Activated CD4-positive, alpha-beta T cell treated with anti-CD3 and anti-CD28 coated beads, Interleukin-2, amount 50 U/mL, for 1 hour (primary cell): ENCODE measurements at places on chromosomes 5 and 9.
A peak's percentile ranks its signal among the peaks of the same experiment; 100 is the strongest.

GRCh38 chr9:135536216-135536615 lies 9.7 kb upstream of the OBP2A start:
- no peak for DNase-seq

DNA sequence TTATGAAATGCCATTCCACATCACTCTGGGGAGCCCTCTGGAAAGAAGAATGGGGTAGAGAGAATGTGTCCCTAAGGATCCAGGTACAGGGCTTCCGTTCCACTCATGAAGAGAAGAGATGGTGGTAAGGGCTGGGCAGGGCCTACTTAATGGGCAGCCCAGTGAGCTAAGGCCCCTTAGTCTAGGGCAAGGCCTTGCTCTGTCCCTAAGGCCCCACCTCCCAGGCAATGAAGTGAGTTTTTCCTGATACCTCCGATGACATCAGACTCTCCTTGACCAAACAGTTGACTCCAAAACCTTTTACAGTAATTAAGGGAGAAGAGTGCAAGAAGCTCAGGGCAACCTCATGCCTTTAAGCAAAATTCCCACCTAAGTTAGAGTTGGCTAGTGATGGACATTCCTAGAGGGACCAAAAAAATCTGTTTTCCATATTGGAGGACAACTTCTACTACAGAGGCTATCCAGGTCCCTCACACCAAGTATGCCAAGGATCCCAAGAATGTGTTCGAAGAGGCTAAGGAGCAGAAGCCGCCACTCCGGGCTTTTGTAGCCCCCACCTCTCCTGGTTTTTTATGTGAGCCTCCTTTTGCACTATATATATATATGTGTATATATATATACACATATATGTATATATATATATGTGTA lies 5.9 kb downstream of the KLF9 start:
- DNase-seq, result no peak

DNA sequence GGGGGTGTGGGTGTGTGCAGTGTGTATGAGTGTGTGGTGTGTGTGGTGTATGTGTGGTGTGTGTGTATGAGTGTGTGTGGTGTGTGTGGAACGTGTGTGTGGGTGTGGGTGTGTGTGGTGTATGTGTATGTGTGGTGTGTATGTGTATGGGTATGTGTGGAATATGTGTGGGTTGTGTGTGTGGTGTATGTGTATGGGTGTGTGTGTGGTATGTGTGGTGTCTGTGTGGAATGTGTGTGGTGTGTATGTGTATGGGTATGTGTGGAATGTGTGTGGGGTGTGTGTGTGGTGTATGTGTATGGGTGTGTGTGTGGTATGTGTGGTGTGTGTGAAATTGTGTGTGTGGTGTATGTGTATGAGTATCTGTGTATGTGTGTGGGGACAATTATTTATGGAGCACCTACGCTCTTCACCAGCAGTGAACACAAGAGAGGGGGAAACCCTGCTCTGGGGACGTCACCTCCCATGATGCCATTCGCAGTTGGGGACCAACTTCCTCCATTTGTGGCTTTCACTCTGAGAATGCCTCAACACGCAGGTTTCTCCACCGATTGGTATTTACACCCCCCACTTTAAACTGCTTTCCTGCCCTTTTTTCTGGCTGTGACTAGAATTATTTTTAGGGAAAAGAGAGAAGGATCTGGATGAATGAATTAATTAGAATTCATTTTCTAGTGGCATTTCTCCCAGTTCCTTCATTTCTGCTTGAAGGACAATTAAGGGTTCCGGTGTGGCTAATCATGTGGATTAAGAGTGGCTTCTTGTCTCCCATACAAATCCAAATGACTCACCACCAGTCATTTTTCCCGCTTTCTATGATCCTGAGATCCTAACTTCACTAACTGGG lies 238.1 kb downstream of the ROR2 start:
- DNase-seq, result peak; percentile 14

- no peak for DNase-seq
These were observed 3.3 kb downstream of the DOCK8 start for GRCh38 chr9:217950-218349.

DNA sequence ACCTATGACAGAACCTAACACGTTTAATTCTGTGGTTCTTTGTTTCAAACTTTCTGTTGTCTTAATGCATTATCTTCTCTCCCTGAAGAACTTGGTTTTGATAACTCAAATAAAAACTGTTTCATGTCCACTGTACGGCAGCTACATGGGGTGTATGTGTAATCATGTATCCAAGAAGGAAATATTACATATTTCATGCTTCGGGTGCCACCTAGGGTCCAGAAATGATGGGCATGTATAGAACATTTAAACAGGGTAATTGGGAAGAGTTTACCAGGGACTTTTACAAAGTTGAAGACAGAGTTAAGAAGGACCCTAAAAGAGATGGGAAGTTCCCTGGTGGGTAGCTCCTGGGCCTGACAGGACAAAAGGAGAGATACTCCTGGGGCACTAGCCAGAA lies 291.3 kb downstream of the FBXL7 start:
- no peak for DNase-seq

DNA sequence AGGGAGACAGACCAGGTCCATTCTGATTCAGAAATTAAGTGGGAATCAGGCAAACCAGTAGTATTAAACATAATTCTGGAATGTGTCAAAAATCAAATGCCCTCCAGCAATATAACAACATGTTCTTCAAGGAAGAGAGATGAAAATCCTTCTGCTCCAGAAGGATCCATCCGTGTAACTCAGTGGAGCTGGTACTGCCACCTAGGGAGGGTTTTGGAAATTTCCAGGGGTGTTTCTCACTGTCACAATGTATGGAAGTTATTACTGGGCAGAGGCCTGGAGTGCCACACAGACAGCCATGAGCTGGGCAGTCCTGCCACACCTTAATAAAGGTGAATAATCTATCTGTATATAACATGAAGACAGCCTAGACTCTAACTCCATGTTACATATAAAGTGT lies 87.5 kb downstream of the TTLL11 start:
- DNase-seq, result no peak

GRCh38 chr9:18720691-18721090 lies 246.7 kb downstream of the ADAMTSL1 start:
- no peak for DNase-seq

DNA sequence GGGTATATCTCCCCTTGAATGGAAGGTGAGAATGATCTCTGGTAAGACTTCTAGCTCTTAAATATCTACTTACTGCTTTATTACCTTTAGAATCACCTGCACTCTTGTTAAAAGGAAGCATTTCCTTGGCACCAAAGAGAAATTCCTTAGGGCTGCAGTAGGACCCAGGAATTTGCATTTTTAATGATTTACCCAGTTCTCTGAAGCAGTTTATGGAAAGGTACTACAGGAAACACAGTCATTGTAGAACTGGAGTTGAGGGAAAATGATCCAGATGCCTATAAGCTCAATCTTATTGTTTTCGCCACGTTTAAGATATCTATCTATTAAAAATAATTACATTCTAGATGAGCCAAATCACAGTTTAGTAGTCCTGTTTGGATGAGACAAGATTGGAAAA lies 9.5 kb upstream of the C9 start:
- no peak for DNase-seq

DNA sequence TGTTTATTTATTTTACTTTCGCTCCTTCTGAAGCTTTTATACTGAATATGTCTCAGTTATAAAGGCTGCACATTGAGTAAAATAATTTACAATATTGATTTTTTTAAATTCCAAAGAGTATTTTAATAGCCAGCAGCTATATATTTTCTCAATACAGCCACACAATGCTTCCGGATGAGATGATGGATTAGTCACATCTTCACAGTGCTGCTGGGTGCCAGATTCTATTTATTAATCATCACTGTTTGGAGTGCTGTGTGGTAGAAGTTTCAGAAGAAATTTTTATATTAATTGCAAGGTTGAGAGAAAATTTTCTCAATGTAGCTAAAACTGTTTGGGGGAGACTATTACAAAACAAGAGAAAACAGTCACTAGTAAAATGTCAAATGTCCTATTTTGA lies 989.8 kb downstream of the TLE4 start:
- no peak for DNase-seq

DNA sequence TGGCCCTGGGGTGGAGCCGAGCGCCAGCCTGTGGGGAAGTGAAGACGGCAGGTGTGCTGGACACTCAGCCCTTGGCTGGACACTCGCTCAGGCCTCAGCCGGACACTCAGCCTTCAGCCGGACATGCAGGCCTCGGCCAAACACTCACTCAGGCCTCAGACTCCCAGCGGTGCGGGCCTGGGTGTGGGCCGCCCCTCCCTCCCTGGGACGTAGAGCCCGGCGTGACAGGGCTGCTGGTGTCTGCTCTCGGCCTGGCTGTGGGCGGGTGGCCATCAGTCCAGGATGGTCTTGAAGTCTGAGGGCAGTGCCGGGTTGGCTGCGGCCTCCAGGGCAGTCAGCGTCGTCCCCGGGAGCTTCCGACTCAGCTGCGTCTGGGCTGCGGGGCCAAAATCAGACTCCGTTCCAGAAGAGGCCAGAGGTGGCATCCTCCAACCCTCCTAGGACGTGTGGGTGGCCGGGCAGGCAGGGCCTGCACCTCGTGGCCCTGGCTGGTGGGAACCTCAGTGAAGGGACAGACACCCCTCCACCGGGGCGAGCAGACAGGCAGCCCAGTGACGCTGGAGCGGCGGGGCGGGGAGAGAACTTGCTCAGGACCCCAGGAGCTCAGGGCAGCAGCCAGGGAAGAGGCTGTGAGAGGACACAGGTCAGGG lies 28.4 kb downstream of the SLC6A18 start:
- DNase-seq, result no peak

DNA sequence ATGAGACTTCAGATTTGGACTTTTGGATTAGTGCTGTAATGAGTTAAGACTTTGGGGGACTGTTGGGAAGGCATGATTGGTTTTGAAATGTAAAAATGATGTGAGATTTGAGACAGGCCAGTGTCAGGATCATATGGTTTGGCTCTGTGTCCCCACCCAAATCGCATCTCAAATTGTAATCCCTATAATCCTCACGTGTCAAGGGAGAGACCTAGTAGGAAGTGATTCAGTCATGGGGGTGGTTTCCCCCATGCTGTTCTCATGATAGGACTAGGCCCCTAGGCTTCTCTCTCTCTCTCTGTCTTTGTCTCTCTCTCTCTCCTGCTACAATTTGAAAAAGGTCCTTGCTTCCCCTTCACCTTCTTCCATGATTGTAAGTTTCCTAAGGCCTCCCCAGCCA lies 473.3 kb upstream of the CD180 start:
- DNase-seq, result no peak

GRCh38 chr5:154850255-154851062 lies at the start of gene FAXDC2:
Gene FAXDC2 (minus strand): TSS chr5:154850603. CDS start chr5:154838178, 12,425 bp downstream.
- no peak for DNase-seq
